ENCODE measurements at places on chromosomes 5 and 9.

GRCh38 chr9:81771571-81771970 lies 82.2 kb upstream of the TLE1 start:
- no peak for DNase-seq

DNA sequence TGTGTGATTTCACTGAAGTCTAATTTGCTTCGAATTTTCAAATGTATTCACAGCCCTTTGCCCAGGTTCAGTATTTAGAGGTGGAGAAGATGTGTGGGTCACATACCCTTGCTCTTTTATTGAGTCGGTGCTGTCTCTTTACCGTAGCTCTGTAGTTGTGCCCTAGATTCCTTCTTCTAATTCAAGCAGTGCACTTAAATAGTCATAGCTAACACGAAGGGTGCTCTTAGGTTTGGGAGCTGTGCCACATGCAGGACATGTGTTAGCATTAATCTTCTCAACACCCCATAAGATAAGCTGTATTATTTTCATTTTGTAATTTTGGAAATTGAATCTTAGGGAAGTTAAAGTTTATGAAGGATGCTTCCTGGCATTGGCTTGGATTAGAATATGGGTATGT lies 293.3 kb downstream of the MAST4 start:
- no peak for DNase-seq

GRCh38 chr9:85322592-85322991 lies 419.2 kb downstream of the AGTPBP1 start:
- no peak for DNase-seq

DNA sequence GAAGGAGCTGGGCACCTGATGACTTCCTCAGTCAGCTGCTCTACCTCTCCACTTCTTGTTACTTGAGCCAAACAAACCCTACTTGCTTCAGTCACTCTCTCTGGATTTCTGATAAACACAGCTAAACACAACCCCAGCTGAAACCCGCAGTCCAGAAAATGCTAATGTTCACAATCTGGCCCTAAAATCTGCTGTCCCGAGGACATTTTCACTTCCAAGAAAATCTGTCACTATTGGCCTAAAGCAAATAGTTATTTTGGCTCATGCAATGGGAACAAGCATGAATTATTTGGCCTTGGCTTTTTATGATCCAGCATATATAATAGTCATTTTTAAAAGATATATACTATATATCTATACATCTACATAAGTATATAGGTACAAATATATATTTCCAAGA lies 19.1 kb downstream of the FAM81B start:
- DNase-seq: no peak

DNA sequence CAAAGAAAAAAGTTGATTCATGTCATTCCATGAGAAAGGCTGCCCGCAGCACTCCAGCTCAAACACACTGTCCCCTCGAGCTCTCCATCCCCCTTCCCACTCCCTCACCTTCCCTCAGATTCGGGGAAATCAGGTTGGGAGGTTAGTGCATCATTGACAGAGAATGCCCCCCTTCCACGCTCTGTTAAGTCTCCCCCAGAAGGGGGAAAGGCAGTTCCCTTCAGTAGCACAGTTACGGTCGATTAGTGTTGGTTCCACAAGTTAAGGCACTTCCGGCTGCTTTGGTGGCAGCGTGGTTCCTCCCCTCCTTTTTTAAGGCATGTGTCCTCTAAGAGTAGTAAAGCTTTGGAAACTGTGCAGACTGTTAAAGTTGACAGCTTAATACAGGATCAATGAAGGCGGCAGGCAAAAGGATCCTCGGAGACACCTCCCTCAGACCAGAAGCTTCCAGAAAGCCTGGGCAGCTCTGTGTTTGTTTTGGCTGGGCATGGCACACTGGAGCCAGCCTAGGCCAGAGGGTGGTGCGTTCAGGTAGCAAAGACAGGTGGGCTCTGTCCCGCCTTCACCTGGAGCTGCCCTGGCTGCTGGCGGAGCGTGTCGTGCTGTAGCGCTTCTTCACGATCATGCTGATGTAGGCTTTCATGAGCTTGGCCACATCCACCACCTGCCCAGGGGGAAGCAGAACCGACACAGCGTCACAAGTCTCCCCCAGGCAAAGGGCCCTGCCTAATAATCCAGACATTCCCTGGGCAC lies 49.5 kb upstream of the RETREG1 start:
- DNase-seq: no peak

GRCh38 chr9:129551393-129551973 lies 69.4 kb downstream of the C9orf50 start:
- DNase-seq: no peak

- no peak for DNase-seq
Measured at GRCh38 chr9:4537581-4537980, 47.3 kb downstream of the SLC1A1 start.

DNA sequence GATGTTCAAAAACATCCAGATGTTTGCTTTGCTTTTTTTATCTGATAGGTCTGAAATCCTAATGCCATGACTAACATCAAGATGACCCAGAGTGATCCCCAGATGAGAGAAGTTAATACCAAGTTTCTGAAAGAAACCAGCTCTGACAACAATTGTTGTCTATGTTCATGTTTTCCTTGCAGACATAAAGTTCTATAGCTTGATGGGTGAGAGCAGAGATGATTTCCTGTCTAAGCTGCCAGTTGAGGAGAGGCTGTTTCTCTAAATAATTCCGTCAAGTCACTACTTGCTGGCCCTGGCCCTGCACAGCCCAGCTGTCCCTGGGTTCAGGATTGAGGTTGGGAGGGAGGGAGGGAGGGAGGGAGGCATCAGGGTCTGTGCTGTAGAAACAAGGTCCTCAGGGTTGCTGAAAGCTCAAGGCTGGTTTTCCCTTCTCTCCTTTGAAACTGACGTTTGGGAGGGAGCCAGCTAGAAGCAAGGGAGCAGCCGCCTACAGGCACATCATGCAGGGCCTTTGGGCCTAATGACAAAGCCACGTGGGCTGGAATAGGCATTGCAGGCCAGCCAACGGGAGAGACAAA lies 3.9 kb downstream of the SPARC start:
- DNase-seq: no peak

- no peak for DNase-seq
Measured at GRCh38 chr5:89128092-89128491, 245.1 kb upstream of the MEF2C start.

GRCh38 chr9:136291306-136292025 lies 12.4 kb downstream of the CCDC187 start:
- no peak for DNase-seq

DNA sequence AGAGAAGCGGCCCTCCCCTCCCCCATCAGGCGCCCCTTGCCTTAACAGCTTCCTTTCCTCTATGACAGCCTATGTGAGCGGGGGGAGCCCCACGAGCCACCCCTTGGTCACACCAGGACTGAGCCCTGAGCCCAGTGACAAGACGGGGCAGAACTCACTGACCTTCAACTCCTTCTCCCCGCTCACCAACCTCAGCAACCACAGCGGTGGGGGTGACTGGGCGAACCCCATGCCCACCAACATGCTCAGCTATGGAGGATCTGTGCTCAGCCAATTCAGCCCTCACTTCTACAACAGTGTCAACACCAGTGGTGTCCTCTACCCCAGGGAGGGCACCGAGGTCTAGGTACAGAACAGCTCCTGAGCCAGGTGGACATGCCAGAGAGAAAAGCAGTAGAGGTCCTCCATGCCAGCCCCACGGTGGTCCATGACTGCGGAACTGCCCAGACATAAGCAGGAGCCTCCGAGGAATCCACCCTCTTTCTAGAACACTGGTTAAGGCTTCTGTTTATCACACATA lies 2.6 kb downstream of the FOXI1 start:
- no peak for DNase-seq

DNA sequence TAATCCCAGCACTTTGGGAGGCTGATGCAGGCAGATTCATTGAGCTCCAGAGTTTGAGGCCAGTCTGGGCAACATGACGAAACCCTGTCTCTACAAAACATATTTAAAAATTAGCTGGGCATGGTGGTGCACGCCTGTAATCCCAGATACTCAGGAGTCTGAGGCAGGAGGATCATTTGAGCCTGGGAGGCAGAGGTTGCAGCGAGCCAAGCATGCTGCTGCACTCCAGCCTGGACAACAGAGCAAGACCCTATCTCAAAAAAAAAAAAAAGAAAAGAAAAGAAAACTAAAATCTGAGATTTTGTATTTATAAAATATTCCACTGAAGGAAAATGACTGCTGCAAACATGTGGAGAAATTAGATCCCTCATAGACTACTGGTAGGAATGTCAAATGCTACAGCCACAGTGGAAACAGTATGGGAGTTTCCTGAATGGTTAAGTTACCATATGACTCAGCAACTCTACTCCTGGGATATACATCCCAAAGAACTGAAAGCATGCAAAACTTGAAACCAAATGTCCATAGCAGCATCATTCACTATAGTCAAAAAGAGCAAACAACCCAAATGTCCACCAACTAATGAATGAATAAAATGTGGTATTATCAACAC lies 106.1 kb downstream of the UBAP2 start:
- no peak for DNase-seq

DNA sequence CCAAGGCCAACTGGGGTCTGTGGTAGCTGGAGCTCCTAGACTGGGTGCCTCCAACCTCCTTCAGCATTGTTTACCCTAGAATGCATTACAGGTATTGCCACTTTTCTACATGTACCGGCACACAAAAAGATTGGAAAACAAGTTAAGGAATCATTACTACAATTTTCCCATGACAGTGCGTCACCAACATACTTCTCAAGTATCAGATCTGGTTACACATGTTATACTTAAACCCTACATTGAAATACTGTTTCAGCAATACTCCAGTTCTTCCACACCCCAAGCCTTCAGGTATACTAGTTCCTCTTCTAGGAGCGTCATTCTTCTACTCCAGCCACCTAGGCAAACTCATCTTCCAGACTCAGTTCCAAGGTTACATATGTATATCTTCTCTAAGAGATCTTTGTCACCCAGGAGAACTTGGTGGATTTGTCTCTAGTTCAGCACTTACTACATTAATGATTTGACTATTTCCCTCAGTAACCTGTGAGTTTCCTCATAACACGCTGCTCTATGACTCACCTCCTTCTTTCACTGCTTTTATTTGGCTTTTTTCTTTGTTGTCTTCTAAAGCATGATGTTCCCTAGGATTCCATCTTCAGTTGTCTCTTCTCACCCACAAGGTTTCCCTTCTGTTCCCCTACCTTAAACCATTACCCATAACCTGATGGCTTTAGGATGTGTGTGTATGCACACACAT lies 217.0 kb downstream of the AP3B1 start:
- DNase-seq: no peak

- no peak for DNase-seq
Measured at GRCh38 chr9:99127356-99128132, 22.6 kb downstream of the TGFBR1 start.

DNA sequence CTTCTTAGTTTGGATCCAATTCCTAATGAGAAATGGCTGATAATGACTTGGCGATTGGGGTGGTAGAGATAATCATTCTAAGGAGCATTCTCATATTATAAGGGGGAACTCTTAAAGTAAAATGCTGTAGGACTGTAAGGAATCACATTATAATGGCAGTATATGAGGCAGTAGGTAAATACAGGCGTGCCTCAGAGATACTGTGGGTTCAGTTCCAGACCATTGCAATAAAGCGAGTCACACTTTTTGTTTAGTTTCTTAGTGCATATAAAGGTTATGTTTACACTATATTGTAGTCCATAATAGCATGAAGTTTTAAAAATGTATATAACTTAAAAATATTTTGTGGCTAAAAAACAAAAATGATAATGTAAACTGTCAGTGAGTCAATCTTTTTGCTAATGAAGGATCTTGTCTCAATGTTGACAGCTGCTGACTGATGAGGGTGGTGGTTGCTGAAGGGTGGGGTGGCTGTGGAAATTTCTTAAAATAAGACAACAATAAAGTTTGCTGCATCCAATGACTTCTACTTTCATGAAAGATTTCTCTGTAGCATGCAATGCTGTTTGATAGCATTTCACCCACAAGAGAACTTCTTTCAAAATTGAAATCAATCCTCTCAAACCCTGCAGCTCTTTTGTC lies 15.8 kb downstream of the NMUR2 start:
- no peak for DNase-seq

DNA sequence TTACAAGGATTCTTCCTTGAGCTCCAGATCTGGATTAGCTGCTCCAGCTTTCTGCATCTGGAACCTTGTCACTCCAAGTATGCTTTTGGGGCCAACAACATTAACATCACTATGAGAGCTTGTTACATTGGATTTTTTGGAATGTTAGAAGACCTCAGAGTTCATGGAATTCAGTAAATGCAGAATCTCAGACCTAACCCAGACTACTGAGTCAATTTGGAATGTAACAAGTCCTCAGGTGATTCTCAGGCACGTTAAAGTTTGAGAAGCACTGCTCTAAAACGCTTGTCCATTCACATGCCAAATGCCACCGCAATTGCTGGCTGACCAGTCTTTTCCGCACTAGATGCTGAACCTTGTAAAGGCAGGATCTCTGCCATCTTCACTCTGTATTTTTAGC lies 251.4 kb upstream of the TRIM32 start:
- DNase-seq: no peak

GRCh38 chr5:117212866-117213265 lies 638.2 kb upstream of the SEMA6A start:
- no peak for DNase-seq

DNA sequence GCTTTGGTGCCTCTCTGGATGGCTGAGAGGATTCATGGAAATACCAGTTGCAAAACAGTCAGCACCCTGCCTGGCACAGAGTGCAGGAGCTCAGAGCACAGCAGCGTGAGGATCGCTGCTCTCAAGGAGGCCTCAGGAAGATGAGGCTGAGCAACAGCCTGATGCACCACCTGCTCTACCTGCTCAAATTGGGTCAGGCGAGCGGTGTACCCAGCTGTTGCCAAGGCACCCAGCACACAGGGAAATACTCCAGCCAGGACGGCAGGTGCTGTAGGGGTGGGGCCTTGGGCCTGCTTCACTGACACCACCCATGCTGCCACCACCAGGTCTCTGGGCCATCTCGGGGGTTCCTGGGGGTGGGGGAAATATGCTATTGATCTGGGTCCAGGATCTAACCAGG lies 4.3 kb downstream of the EEIG1 start:
- no peak for DNase-seq

DNA sequence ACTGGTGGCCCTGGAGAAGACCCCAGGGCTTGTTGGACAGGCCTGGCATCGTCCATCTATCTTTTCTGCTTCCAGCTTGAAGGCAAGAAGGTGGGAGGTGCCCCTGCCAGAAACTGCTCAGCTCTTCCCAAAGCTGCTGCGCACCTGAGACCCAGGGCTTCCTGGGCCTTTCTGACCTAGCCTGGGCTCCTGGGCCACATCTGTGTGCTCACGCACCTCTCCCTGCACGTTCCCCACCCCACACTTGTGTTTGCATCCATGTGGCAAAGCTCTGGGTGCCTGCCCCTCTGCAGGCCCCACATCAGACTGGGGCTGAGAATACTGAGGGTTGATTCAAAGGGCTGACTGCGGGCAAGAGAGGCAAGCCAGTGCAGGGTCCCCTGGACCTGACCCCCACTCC lies 63.4 kb downstream of the PFDN1 start:
- no peak for DNase-seq

GRCh38 chr5:164300295-164300694 lies 794.9 kb downstream of the MAT2B start:
- DNase-seq: no peak

- DNase-seq: no peak
Measured at GRCh38 chr5:87327998-87328397, 60.3 kb downstream of the RASA1 start.
